ENCODE measurements at places on chromosomes 1 and 21.

DNA sequence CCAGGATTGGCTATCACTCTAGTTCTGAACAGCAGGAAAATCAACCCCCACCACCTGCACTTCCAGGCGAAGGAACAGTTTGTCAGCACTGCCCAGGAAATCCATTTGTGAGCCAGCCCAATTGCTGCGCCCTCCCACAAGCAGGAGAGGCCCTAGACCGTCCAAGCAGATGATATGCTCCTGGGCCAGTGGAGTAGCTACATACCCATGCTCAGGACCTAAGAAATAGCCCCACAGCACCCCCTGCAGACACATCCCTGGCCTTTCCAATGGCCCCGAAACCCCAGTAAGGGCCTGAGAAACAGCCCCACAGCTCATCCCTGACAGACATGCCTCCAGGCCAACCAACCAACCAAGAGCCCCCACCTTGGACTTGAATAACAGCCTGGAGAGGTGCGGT is 111.5 kb upstream of the ZC3H11B start:
- DNase-seq = peak; percentile 41

DNA sequence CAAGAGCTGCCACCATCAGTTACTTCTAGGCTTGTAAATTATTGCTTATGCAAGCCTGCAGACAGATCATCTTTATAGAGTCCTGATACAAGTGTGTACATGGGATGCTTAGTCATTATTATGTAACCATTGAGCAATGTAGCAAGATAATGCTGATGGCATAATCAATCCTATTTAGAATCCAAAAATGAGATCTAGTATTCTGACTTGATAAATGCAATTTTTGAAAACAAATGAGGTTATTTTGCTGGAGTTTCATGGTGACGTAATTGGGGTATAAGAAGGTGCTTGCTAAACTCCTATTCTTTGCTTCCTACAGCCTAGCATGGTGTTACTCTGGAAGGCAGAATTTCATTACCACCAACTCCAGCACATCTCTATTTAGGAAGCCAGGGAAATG is 801.7 kb upstream of the PRMT6 start:
- DNase-seq = no peak

DNA sequence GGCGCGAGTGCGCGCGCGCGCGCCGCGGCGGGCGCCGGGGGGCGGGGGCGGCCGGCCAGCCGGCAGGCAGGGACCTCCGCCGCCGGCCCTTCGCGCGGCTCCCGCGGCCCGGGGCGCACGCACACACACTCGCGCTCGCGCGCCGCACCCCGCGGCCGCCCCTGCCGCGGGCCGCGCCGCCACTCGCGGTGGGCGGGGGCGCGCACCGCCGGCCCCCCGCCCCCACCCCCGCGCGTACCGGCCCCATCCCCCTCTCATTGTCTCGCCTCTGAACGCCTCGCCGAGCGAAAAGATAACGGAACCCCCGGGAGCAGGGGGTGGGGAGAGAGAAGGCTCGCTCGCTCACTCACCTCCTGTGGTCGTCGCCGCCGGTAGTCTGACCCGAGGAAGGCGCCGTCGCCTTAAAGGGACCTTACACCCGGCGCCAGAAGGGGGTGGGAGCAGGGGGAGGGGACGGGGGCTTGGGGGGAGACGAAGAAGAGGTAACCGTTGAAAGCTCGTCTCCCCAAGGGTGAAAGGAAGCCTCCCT is 428 bp downstream of the POGZ start:
- peak; percentile 74 for DNase-seq

DNA sequence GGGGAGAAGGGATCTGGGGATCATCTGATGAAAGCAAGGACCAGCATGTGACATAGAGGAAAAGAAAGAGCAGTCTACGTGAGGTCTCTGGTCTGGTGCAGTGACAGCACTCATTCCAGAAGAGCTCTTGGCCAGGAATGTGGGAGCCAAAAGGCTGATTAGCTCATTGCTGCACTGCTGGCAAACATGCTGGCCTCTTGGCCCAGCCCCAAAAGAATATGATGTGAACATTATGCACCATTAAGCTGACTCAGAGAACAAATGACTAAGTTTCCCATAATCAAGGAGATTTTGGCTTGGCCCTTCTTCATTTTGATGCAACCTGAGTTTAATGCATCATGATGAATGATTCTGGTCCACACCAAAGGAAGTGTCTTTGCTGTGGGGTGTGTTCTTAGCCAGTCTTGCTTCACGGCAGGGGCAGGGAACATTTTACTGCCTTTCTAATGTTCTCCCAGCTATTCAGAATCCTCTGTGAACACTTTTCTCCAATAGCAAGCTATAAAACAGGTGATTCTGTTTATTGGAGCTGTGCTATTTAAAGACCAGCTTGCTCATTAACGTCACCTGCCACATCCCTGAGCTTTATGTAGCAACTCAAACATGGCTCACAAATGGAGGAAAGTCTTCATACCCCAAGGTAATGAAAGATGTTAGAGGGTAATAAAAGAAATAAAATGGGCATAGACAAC is 55.1 kb downstream of the PCBP3 start:
- DNase-seq = no peak

- DNase-seq = no peak
These were observed 64.2 kb downstream of the ETS2 start for GRCh38 chr21:38869946-38870345.

- no peak for DNase-seq
These were observed 49.1 kb upstream of the LAPTM5 start for GRCh38 chr1:30806381-30807317.

DNA sequence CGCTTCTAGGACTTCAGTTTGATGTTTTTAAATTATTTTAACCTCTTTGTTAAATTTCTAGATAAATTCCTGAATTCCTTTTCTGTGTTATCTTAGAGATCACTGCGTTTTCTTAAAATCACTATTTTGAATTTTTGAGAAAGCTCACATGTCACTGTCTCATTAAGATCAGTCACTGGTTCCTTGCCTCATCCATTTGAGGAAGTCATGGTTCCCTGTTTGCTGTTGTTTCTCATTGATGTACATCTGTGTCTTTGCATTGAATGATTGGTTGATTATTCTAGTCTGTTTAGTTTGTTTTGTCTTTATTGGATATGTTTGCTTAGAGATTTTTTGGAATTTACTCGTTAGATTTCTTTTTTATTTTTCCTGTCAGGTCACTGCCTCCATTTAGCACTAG is 50.1 kb downstream of the CRP start:
- no peak for DNase-seq

DNA sequence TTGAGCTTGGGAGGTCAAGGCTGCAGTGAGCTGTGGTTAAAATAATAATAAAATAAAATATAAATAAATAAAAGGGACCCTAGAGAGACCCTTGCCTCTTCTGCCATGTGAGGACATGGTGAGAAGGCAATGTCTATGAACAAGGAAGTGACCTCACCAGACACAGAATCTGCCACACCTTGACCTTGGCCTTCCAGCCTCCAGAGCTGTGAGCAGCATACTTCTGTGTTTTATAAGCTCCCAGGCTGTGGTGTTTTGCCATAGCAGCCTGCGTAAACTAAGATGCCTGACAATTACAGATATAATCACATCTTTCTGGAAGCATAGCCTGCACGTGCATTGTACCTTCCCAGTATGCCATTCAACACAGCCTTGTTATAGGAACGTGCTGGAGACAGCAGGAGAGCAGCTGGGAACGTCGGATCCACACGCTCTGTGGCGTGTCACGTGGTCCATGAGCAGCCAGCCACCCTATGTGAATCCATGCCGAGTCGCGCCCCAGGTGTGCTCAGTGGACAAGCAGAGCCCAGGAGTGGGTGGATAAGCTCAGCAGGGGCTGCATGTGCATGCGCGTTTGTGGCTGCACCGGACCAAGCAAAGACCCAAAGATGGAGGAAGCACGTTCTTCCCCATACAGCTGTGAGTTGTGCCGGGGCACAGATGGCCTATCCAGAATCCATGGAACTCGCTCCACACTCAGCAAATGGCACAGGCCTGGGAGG is 17.8 kb downstream of the WNT9A start:
- no peak for DNase-seq

DNA sequence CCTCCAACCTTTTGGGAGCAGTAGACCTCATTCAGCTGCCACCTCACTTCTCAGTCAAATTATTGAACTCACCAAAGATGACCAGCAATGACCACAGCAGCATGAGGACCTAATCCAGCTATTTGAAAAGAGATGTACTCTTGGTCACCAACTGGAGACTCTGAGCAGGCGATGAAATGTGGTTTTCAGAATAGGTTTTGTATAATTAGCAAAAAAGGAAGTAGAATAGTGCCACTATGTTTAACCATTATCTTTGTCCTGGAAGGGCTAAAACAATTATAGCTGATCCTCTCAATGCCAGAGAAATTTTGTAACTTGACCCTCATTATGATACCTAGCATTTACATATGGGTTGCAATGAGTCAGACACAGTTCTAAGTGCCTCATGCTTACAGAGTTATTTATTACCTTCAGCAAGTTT is at the start of gene FCRL2:
Gene FCRL2 (minus strand): TSS at position 162 of the 421 bp plus-strand sequence. CDS start 59 bp downstream, at position 103.
- no peak for DNase-seq
